ENCODE measurements at places on chromosomes 5 and 9. TPM values are rescaled to one million over a fixed set of nuclear protein-coding genes. Genes with fewer than 3 reads are reported as not detected.

- H3K27ac ChIP-seq, result no peak overlapping the region
- no peak overlapping the region for H3K4me3 ChIP-seq
- peaks cover 8% of the 10 kb centered on the region for H3K27me3 ChIP-seq
- DNase-seq, result peak; percentile 81
- H3K4me1 ChIP-seq, result peaks cover 19% of the 10 kb centered on the region
Observed at GRCh38 chr9:92176800-92177185, 61.6 kb upstream of the SPTLC1 start.

The STKLD1 gene
- 3.5 TPM for total RNA-seq

DNA sequence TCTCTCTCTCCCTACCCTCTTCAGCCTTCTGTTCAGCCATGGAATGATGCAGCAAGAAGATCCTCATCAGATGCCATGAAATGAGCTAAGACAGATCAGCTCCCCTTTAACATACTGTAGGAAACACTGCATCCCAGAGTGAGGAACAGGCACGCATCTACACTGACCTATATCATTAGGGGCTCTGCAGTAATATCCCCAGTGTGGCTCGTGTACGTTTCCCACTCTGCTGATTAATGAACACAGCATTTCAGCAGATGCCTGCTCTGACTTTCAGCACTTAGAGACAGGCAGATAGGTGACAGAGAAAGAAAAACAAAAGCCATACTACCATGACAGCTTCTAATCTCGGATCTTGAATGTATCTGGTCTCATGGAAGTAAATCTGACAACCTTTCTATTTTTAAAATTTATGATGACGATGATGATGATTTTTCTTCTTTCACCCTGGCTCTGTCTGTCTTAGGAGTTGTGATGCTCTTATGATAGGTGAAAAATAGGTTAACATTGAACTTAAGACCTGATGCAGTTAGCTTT is 750.3 kb downstream of the CDH12 start:
- no peaks in the 10 kb centered on the region for H3K27me3 ChIP-seq
- H3K27ac ChIP-seq, result no peak overlapping the region
- DNase-seq, result no peak
- no peaks in the 10 kb centered on the region for H3K36me3 ChIP-seq
- no peak overlapping the region for H3K4me3 ChIP-seq

The BRD8 gene
- 71.6 TPM for total RNA-seq

The CARTPT gene
- total RNA-seq, result not detected

GRCh38 chr5:81778642-81779041 is 27.7 kb upstream of the SSBP2 start:
- peaks cover 28% of the 10 kb centered on the region for H3K4me1 ChIP-seq
- H3K27ac ChIP-seq, result peak overlapping the region; percentile 96
- no peak for DNase-seq
- no peaks in the 10 kb centered on the region for H3K27me3 ChIP-seq

DNA sequence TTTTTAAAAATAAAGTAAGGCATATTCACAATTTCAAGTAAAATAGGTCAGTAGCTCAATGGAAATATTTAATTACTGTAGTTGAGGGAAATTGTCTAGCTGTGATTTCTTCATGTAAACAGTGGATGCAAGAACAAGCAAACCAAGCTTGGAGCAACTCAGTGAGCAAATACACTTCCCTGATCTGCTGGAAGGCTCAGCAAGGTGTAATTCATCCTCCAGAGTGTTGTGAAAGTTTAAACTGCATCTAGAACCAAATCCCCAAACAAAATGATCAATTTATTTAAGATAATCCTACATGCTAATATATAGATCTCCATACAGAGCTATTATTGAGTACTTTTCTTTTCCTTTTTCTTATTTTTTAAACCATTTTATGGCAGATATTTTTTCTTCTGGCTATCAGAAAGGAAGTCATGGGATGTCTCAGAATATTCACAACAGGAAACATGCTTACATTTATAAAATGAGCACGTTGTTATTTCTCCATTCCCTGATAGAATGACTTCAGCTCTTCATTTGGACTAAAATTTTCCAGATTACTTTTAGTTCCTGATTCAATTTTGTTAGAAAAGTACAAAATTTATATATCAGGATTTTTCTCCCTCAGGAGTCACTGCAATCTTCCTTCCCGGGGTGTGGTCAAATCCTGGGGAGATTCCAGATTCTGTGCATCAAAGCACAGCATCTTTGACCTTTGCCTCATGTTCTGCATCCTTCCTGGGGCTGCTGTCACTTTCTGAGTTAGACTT is 219.2 kb upstream of the ELL2 start:
- DNase-seq, result no peak
- H3K4me3 ChIP-seq, result no peak overlapping the region
- H3K4me1 ChIP-seq, result peaks cover 29% of the 10 kb centered on the region
- H3K27me3 ChIP-seq, result no peaks in the 10 kb centered on the region

DNA sequence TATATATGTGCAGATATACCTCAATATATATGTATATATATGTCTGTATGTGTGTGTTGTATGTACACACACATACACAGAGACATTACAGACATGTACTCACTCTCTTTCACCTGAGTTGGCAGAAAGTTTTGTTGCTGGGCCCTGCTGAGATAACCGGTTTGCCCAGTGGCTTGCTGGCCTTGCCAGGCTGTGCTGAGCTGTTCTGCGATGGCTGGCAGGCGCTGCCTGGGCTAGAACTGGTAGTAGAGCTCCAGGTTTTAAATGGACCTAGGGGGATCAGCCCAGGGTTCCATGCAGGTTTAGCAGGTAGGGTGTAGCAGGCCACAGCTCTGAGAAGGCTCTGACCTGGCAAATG is 394.3 kb downstream of the GADD45G start:
- H3K36me3 ChIP-seq, result no peaks in the 10 kb centered on the region
- H3K27me3 ChIP-seq, result no peaks in the 10 kb centered on the region
- peak overlapping the region; percentile 77 for H3K27ac ChIP-seq
- no peak for DNase-seq
- H3K4me3 ChIP-seq, result peak overlapping the region; percentile 67
- peaks cover 45% of the 10 kb centered on the region for H3K4me1 ChIP-seq

GRCh38 chr5:173671121-173671949 is 54.9 kb upstream of the BOD1 start:
- H3K4me3 ChIP-seq, result no peak overlapping the region
- DNase-seq, result no peak
- no peaks in the 10 kb centered on the region for H3K36me3 ChIP-seq
- H3K4me1 ChIP-seq, result peaks cover 7% of the 10 kb centered on the region
- no peak overlapping the region for H3K27ac ChIP-seq
- peaks cover 29% of the 10 kb centered on the region for H3K27me3 ChIP-seq

The C5orf24 gene
- total RNA-seq, result 81.7 TPM

DNA sequence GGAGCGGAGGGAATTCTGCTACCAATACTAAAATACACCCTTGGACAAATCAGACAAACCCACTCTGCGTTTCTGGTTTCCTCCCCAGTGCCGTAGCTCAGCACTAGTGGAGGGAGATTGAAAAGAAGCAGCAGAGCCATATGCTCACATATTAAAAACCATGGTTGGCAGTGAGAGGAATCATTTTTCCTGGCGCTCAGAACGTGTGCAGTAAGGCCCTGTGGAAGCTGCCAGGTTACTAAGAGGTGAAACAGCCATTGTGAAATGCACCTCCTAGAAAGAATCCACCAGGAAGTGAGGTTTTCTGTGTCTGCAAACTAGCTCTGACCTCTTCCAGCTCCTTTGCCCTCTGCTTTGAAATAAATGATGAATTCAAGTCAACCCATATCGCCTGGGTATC is 177.2 kb downstream of the ERCC6L2 start:
- no peak overlapping the region for H3K27ac ChIP-seq
- H3K36me3 ChIP-seq, result no peaks in the 10 kb centered on the region
- H3K4me1 ChIP-seq, result peaks cover 12% of the 10 kb centered on the region
- no peak for DNase-seq
- no peak overlapping the region for H3K4me3 ChIP-seq

DNA sequence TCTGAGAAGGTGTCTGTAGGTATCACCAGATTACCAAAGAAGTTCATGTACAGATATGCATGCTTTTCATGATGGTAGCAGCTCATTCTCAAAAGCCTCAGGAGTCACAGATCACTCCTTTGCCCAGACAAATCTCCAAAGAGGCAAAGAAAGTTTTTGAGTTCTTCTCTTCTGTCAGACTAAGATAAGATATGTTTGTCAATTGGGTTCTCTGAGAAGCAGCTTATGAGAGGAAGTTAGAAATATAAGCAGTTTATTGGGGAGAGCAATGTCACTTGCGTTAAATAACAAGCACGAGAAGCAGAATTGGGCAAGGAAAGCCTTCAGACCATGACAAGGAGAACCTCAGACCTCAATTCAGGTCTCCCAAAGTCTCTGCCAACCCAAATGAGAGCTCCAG is 219.2 kb upstream of the KLF4 start:
- H3K4me3 ChIP-seq, result no peak overlapping the region
- H3K27me3 ChIP-seq, result no peaks in the 10 kb centered on the region
- peaks cover 28% of the 10 kb centered on the region for H3K4me1 ChIP-seq
- no peaks in the 10 kb centered on the region for H3K36me3 ChIP-seq
- no peak for DNase-seq
- no peak overlapping the region for H3K27ac ChIP-seq

GRCh38 chr5:122517091-122517490 is 205.1 kb downstream of the SNCAIP start:
- H3K36me3 ChIP-seq, result no peaks in the 10 kb centered on the region
- H3K4me1 ChIP-seq, result no peaks in the 10 kb centered on the region
- no peak for DNase-seq
- peaks cover 28% of the 10 kb centered on the region for H3K27me3 ChIP-seq
- no peak overlapping the region for H3K4me3 ChIP-seq

The CDKN2B gene
- total RNA-seq, result 23.3 TPM

The CAVIN4 gene
- total RNA-seq, result 1.1 TPM

The LHX2 gene
- not detected for total RNA-seq

DNA sequence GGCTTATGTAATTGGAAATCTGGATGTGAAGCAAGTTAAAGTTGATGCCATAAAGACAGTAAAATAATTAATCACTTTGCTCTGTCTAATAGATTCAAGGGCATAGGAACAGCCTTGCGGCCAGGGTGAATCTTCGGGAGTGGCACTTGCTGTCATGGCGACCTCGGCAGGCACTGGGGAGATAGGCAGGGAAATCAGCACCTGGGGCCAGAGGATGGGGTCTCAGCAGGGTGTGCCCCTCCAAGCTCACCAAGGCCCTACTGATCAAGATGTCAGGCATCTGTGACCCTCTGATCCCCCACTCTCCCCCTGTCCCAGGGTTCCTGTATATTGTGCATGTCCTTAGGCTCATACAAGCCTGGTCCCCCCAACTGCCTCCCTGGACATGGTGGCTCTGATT is 187.3 kb downstream of the MELK start:
- H3K4me1 ChIP-seq, result no peaks in the 10 kb centered on the region
- no peak for DNase-seq
- H3K27me3 ChIP-seq, result peaks cover 31% of the 10 kb centered on the region
- no peak overlapping the region for H3K4me3 ChIP-seq

The SH3RF2 gene
- total RNA-seq, result 0.38 TPM

- H3K27me3 ChIP-seq, result no peaks in the 10 kb centered on the region
- no peak for DNase-seq
- no peaks in the 10 kb centered on the region for H3K4me1 ChIP-seq
- H3K27ac ChIP-seq, result no peak overlapping the region
- no peak overlapping the region for H3K4me3 ChIP-seq
Observed at GRCh38 chr9:114014044-114014443, 64.1 kb downstream of the AMBP start.

DNA sequence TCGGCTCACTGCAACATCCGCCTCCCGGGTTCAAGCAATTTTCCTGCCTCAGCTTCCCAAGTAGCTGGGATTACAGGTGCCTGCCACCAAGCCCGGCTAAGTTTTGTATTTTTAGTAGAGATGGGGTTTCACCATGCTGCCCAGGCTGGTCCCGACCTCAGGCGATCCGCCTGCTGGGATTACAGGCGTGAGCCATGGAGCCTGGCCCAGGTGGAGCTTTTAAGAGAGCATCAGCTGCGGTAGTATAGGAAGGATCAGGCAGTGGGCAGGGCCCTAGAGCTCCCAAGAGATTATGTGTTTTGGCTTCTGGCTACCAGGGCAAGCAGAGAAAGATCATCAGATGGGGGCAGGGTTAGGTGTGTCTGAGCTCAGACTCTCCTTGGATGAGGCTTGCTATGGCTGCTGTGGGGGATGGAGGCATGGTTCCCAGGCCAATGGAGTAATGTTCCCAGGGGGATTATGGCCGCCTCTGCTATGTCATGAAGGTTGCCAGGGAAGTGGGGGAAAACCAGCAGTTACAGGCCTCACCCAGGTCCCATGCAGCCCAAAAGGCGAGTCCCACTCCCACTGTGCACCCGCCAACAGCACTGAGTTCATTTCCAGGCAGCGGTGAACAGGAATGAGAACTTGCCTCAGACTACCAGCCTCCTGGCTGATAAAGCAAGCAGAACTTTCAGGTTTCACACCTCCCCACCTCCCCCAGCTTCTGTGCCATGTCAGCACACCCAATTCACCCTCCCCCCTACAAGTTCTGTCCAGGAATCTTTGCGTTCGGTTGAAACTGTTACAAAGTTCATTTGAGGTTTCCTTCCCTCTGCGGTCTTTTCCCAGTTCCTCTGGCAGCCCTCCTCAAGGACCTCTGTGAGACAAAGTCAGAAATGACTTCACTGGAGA is 507.6 kb downstream of the SPATA31D1 start:
- peaks cover 46% of the 10 kb centered on the region for H3K27me3 ChIP-seq
- no peak for DNase-seq
- no peaks in the 10 kb centered on the region for H3K4me1 ChIP-seq
- no peak overlapping the region for H3K27ac ChIP-seq
- no peak overlapping the region for H3K4me3 ChIP-seq

DNA sequence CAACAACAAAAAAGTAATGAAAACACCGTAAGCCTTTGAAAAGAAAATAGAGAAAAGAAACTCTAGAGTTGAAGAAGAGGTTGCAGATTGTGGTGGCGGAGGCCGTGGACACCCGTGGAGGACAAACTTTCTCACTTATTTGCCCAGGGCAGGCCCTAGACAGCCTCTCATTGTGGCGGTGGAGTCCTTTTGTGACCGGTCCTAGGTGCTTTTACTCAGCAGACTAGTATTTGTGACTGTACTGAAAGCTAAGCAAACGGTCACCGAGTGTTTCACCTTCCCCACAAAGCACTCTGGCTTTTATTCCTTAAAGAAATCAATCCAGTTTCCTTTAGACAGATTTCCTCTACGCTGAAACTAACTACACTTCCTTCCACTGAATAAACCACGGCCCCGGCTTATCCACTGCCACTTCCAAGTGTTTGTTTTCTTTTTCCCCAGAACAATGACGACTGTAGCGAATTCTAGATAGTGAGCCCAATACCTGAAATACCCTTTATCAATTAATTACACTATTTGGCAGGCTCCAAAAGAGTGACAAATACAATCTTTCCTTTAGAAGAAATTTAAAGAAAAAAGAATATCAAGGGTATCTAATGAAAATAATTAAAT is 210.2 kb upstream of the TARS1 start:
- H3K27ac ChIP-seq, result no peak overlapping the region
- H3K4me1 ChIP-seq, result peaks cover 23% of the 10 kb centered on the region
- no peaks in the 10 kb centered on the region for H3K27me3 ChIP-seq
- no peak overlapping the region for H3K4me3 ChIP-seq
- DNase-seq, result no peak

- H3K4me1 ChIP-seq, result peaks cover 3% of the 10 kb centered on the region
- H3K36me3 ChIP-seq, result no peaks in the 10 kb centered on the region
- DNase-seq, result no peak
Observed at GRCh38 chr9:70883056-70883455, 238.4 kb downstream of the TRPM3 start.

The TAF11L10 gene
- not detected for total RNA-seq

- no peak overlapping the region for H3K27ac ChIP-seq
- no peak overlapping the region for H3K4me3 ChIP-seq
- DNase-seq, result no peak
Observed at GRCh38 chr5:1190837-1191239, 10.6 kb upstream of the SLC6A19 start.

The PCDHGA2 gene
- total RNA-seq, result 0.21 TPM

The SERF1B gene
- total RNA-seq, result 30.1 TPM
